ENCODE measurements at places on chromosomes 1 and 21.
A peak's percentile ranks its signal among the peaks of the same experiment; 100 is the strongest.

DNA sequence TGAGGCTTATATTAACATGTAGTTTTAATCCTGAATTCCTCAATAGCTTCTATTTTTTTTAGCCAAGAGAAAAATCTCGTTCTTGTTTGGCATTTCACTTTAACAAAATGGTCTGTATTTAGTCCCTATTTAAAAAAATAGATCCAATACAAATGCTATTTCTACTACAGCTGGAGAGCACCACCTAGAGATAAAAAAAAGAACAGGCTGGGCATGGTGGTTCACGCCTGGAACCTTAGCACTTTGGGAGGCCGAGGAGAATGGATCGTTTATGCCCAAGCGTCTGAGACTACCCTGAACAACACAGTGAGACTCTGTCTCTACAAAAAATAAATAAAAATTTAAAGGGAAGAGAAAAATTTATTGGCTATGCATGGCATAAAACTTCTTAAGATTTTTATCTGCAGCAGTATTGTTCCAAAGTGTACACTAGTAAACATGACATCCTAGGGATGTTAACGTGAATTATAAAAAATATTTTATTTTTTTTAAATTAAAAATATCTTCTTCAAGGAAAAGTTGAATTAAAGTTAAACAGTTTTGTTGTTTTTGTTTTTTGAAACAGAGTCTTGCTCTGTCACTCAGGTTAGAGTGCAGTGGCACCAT lies 4.4 kb downstream of the ST7L start:
- no peak for DNase-seq

- DNase-seq, result no peak
Measured at GRCh38 chr1:179089827-179090482, 8.1 kb downstream of the TOR3A start.

- no peak for DNase-seq
Measured at GRCh38 chr1:211487082-211487481, 4.9 kb downstream of the RD3 start.

DNA sequence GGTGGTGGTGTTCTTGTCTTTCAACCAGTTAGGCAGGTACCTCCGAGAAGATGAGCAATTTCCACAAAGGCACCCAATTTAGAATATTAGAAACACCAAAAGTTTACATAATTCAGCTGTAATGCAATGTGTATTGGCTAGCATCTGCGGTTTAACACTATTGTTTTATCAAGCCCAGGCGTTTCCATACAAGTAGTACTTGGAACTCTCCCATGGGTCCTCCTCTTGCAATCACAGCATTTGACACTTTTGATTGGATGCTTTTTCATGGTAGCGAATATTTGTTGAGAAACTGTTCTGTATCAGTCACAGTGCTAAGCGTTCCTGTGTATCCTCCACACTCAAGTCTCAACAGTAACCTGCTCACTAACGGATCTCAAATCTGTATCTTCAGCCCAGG lies 20.1 kb upstream of the MAP1LC3C start:
- DNase-seq, result no peak

- DNase-seq, result no peak
Measured at GRCh38 chr1:87560601-87561360, 232.1 kb downstream of the LMO4 start.

GRCh38 chr1:206112600-206113301 lies 4.4 kb downstream of the AVPR1B start:
- no peak for DNase-seq

DNA sequence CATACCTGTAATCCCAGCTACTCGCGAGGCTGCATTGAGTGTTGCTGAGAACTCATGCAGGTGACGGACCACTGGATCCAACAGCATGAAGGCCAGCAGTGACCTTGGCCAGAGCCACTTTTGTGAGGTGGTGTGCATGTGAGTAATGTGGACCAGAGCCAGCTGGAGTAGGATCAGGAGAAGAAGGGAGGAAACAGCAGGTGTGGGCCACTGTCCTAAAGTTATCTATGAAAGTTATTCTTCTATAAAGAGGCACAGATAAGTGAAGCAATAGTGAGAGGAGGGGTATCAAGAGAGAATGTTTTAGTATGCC lies 47.8 kb downstream of the TCP10L start:
- no peak for DNase-seq

DNA sequence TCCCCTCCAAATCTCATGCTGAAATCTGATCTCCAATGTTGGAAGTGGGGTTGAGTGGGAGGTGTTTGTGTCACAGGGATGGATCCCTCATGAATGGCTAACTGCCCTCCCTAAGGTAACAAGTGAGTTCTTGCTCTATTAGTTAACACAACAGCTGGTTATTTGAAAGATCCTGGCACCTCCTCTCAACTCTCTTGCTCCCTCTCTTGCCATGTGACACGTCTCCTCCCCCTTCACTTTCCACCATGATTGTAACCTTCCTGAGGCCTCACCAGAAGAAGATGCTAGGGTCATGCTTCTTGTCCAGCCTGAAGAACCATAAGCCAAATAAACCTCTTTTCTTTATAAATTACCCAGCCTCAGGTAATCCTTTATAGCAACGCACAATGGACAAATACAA lies 28.5 kb downstream of the DENND2C start:
- DNase-seq, result no peak

GRCh38 chr1:45554198-45554597 lies 3.6 kb downstream of the AKR1A1 start:
- no peak for DNase-seq

GRCh38 chr1:152426731-152427130 lies 12.7 kb upstream of the CRNN start:
- DNase-seq, result no peak

GRCh38 chr1:41868241-41868998 lies 50.3 kb downstream of the HIVEP3 start:
- DNase-seq, result no peak

GRCh38 chr1:212129781-212130180 lies 94.2 kb downstream of the DTL start:
- no peak for DNase-seq

DNA sequence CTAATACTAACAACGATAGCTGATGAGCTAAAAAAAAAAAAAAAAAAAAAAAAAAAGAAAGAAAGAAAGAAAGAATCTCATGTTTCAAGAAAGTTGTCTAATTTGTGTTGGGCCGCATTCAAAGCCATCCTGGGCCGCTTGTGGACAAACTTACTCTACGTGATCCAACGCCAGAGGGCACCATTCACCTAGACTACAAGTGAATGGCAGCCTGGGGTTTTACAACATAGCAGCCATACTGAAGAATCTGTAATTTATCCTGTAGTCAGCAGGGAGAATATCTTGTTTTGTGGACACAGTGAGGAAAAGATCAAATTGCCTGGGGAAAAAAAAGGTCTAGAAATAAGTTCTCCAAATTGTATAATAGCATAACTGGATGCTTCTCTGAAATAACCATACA lies 47.0 kb downstream of the CYP2J2 start:
- peak; percentile 63 for DNase-seq

DNA sequence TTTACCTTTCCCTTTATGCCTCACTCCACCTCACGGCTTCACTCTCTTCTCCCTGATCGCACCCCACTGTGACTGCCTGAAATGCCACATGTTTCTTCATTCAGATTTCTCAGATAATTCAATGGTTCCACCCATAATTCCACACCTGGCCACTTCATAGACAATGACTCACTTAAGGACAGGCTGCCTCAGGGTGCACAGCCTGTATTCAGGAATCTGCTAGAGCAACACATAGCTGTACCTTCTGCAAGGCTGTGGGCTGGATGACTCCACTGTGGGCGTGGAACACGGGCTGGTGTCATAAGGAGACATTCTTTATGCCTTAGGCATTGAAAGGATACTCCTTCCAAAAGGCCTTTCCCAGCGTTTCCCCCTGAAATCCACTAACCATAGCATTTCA lies 36.1 kb downstream of the L1TD1 start:
- DNase-seq, result no peak

Measured in ecto neural progenitor cell (in vitro differentiated cells).